CD4-positive, alpha-beta T cell treated with Interleukin-6 at 100 ng/mL for 8 hours (primary cell): ENCODE measurements at places on chromosomes 6 and 20.

GRCh38 chr6:16836144-16836981 is 75.1 kb upstream of the ATXN1 start:
- no peak for DNase-seq

DNA sequence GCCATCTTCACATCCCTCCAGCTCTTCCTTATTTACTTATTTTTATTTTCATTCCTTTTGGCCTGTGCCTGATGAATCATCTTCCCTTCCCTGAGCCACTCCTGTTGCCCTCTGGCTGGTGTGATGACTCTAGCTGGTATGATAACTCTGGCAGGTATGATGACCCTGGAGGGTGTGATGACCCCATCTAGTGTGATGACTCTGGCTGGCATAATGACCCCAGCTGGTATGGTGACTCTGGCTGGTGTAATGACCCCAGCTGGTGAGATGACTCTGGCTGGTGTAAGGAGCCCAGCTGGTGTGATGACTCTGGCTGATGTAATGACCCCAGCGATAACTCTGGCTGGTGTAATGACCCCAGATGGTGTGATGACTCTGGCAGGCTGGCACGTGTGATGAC is 426.8 kb downstream of the QKI start:
- DNase-seq, result no peak

GRCh38 chr6:74574794-74575193 is 631.1 kb downstream of the COL12A1 start:
- no peak for DNase-seq

DNA sequence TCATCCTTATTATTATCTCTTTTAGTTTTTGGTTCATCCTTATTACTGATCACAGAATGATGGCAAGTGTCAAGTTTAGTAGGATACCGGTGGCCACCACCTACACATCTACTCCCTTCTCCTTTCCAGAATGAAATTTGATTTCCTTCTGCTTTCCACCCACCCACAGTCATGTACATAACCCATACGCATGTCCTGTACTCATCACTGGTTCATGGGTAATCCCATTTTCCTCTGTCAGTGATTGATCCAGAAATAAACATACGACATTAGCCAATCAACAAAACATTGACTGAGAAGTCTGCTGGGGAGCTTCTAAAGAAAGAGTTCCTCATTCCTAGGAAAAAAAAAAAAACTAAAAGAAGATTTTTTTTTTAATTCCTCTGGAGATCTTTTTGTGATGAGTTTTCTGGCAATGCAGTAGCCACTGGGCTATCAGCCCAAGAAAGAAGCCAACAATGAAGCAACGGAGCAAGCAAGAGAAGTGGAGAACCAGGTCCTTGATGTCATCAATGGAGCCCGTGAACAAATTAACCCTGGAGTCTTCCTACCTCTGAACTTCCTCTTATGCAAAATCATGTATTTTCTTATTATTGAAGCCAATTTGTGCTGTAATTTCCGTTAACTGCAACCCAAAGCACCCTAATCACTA is 127.8 kb downstream of the TASP1 start:
- no peak for DNase-seq

DNA sequence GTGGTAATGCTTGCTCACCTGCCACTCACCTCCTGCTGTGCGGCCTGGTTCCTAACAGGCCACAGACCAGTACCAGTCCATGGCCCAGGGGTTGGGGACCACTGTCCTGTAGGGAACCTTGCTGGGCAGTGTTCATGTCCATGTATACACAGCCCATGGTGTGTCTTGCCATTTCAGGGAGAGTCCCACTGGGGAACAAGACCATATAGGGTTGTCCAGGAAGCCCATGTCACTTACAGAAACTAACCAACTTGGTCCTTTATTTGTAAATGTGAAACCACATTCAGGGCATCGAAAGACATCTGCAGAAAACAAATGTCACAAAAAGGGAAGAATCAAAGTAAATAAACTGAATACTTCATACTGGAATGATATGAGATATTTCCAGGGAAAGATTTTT is 179.1 kb downstream of the NFATC2 start:
- no peak for DNase-seq

- DNase-seq, result no peak
These were observed 591.1 kb downstream of the PTPRT start for GRCh38 chr20:42598581-42598980.

- DNase-seq, result no peak
These were observed 8.2 kb downstream of the SPINT3 start for GRCh38 chr20:45507011-45507820.

DNA sequence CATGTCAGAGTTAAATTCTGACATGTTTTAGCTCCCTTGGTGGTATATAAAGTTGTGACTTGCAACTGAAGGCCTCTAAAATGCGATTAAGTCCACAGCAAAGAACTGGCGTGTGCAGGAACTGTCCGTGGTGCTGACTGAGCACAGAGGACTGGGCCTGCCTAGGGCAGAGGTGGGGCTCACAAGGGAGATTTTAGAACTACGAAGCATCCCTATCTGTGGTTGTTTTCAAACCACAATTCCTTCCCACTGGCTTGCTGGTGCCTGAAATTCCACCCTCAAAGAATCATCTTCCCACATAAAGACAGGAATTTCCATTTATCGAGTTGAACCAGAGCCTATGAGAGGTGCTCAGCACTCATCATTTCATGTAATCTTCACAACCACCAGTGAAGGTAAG is 30.1 kb downstream of the RIMS4 start:
- DNase-seq, result no peak

- no peak for DNase-seq
These were observed 134.7 kb upstream of the RSPO3 start for GRCh38 chr6:126983779-126984178.

DNA sequence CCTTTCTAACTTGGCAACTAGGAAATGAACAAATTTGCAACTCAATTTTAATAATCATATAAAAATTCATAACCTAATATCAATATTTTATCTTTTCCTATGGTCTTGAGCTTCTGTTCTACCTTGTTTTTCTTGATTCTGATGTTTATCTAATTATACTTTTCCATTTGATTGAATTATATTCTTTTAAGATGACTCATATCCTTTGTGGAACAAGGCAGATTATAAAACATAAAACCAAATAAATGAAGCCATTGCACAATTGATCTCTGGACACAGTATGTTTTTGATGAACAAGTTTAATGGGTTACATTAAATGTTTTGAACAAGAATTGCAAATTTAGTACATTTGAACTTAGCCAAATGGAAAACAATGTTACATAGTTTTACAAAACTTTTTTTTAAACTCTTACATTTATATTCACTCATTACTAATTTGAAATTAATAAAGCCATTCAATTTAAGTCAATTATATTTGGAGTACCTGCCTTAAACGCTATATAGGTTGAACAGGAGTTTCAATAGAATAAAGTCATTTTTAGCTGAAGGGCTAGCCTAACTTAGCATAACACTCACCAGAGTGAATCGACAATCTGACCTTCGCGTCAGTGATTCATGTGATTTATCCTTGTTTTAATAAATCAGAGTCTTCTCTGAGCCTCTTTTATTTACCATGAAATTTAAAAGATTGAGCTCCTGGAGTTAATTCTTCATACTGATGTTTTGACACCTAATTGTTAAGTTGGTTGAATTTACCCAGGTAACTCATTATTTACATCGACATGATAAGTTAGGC is 3.8 kb downstream of the NCOA7 start:
- no peak for DNase-seq

DNA sequence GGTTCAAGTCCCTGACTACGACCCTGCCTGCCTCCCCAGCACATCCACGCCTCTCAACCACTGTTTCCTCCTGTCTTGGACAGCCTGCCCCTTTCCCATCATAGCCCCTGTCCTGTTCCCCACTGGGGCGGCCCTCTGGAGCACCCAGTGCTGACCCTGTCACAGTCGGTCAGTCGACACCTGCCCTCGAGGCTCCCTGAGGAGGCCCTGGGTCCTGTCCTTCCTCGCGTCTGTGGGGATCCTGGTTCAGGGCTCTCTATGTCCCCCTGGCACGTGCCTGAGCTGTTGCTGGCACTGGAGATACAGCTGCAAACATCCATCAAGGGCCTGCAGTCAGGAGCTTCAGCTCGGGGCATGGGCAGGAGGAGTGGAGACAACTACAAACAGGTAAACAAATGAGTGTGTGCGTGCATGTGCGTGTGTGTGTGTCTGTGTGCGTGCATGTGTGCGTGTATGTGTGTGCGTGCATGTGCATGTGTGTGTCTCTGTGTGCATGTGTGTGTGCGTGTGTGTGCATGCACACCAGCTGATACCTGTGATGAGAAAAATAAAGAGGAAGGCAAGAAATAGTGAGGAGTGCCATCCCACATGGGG is 132.8 kb downstream of the PHACTR3 start:
- no peak for DNase-seq

- no peak for DNase-seq
These were observed 3.9 kb downstream of the ETV7 start for GRCh38 chr6:36383606-36384005.

DNA sequence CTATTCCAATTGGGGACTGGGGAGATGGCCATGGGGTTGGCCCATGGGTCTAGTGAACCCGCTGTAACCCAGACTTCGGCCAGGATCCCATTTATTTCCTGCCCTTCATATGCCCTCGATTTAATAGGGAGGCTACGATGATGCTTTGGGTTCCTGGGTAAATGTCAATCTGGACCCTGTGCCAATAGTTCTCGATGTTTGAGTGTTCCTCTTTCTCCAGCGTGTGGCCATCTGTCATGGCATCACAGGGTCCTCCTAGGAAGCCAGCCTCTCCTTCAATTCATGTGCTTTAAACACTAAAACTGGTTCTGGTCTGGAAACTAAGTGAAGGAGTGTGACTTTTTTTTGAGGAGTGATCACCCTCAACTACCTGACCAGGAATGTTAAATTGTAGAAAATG is 28.7 kb upstream of the ELMO2 start:
- no peak for DNase-seq

DNA sequence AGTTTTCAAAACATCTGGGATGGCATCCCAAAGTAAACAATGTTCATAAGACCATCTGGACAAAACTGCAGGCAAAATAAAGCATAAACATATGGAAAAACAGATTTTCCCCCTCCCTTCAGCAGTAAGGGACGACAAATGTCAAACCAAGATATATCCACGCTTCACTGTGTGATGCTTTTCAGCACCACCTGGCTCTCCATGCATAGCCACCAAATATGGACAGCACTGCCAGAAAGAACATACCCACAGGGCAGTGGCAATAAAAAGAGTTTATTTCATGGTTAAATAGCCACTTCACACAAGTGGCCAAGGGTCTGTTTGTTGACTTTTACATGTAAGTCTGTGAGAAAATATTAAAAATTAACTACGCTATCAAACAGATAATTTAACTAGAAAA is 23.1 kb downstream of the USP45 start:
- no peak for DNase-seq

DNA sequence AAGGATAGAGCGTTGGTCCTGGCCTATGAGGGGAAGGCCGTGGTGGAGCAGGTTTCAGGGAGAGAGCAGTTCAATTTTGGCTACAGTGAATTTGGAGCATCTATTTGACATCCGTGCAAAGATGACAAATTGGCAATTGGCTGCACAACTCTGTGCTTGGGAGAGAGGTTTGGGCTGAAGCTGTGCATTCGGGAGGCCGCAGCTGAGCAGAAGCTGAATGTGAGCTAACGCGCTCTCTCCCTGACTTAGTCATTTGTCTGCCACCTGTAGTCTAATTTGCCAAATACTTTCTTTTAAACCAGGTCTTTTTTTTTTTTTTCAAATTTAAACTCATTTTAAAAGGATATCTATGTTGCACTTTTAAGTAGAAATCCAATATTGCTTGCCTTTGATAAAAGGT is 78.8 kb downstream of the PHACTR3 start:
- DNase-seq, result no peak

DNA sequence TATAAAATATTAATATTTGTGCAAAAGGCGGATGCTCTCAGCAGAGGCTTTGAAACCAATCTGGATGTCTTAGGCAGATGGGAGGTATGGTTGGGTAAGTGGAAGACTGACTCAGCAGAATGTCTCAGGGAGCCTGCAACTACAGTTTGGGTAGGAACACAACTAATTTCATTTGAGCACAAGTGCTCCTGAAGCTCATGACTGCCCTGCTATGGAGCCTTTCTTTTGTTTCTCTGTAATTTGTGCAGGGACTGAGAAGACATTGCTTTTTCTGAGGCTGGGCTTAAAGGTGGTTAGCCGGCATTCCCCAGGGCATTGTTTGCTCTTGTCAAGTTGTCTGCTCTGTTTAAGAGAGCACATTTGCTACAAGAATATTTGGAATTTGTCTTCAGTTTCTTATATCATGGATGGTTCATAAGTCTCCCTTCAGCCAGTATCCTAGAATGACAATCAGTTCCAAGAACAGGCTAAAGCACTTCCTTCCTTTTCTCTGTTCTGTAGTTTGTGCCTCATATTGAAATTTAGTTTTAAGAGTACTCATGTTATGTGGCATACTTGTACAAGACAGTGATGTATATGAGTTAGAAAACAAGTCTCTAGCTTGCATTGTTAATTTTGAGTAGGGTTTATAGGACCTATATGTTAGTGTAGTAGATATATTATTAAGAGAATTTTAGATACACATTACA is 208.3 kb downstream of the ZFAND3 start:
- no peak for DNase-seq

- no peak for DNase-seq
These were observed 159.5 kb upstream of the KHDRBS2 start for GRCh38 chr6:62445521-62445920.

DNA sequence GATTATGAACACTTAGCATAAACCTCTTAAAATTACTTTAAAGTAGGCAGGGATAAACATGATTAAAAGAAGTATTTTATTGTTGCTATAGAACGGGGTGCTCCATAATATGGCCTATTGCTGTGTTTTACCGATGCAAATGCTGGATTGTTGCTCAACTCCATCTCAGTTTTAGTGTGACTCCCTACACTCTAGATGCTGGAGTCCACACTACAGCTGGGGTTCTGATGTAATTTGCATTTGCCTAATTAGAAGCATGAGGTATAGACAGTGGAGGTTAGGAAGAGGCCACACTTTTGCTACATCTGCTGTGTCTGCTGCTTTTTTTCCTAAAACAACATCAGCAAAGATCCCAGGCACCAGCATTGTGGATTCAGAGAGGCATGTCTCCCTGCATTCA is 6.7 kb upstream of the HMGN3 start:
- no peak for DNase-seq

DNA sequence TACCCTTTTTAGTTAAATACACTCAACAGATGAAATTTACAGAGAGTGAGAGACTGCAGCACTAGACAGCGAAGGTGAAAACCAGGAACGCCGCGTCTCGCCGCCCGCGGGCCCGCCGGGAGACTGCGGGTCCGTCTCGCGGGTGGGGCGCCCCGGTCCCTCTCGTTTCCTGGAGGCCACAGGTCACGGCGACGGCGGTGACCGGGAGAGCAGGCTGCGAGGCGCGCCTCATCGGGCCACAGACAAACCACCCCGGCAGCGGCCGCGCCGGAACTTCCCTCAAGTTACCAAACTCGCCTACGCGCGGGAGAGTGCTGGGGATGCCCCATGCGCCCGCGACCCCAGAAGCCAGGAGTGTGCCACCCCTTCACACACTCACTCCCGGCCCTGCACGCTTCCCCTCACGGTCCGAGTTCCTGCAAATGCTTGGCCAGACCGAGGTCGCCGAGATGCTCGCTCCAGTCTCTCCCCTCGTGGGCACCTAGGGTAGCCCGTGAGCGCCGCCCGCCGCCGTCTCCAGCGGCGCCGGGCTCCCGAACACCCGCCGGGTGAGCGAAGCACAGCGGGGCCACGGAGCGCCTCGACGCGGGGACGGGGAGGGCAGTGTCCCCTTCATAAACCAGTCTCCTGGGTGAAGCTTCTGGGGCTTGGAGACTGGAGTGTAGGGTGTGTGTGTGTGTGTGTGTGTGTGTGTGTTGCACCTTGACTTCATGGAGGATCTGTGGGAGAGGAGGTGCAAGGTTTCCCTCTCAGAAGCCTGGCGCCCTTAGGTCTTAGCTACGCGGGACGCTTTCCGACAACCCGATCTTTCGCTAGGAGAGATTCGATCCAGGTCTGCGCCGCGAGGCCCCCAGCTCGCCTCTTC is 1.4 kb downstream of the BACH2 start:
- peak; percentile 50 for DNase-seq

- DNase-seq, result peak; percentile 37
These were observed 5.6 kb downstream of the TAGAP start for GRCh38 chr6:159038914-159039884.
